ENCODE measurements at places on chromosomes 11 and 22.

GRCh38 chr11:10678101-10678500 lies 15.5 kb downstream of the IRAG1 start:
- no peak for DNase-seq

GRCh38 chr11:6617315-6617781 lies 1.9 kb downstream of the TPP1 start:
- DNase-seq, result no peak

GRCh38 chr11:11531131-11531908 lies 90.5 kb downstream of the GALNT18 start:
- DNase-seq, result no peak

DNA sequence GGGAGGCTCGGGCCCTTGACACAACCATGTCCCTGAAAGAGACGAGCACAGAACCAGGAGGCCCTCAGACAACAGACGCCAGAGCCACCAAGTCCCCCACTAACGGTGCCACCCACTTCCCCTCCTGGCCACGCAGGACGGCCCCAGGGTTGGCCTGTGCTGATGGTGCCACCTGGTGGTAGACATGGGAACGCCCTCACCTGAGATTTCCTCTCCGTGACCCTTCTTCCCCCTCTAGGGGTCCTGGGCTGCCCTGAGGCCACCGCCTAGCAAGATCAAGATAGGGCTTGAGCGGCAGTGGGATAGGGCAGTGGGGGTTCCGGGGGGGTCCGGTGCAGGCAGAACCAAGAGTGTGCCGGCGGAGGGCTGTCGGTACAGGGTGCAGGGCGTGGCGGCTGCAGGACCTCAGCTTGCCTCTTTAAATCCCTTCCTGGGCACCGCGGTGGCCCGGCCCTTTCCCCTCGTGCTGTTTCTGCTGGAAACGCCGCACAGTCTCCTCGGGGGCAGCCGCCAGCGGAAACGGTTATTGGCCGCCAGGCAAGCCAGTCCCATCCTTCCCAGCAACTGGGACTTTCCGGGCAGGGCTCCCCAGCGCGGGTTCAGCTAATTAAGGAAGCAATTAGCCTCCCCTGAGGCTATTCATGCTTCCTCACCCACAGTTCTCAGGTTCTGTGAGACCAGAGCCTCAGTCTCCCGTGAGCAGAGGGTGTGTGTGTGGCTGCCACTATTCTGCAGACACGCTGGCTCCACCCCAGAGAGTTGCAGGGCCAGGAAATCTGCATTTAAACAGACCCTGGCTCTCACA lies 5.5 kb upstream of the NFAM1 start:
- DNase-seq, result peak; percentile 84

GRCh38 chr11:110355011-110355744 lies 58.8 kb upstream of the RDX start:
- DNase-seq, result no peak

GRCh38 chr22:48701296-48702030 lies 1126.2 kb downstream of the BRD1 start:
- DNase-seq, result no peak

DNA sequence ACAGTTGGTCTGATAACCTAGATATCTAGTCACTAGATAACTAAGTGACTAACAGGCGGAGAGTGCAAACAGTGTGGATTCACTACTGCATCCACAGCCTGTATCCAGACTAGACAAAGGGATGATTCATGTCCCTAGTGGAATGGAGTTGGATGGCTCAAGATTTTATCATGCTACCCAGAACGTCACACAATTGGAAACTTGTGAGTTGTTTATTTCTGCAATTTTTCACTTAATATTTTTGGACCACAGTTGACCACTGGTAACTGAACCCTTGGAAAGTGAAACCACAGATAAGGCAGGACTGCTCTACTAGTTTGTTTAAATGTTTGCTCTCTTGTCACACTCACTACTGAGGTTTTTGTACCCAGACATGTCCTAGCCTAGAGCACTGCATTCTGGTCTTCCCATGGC lies 76.0 kb downstream of the UBASH3B start:
- no peak for DNase-seq

- DNase-seq, result peak; percentile 30
Measured at GRCh38 chr22:18095101-18095805, 15.4 kb upstream of the TUBA8 start.

Data from activated CD8-positive, alpha-beta T cell treated with anti-CD3 and anti-CD28 coated beads for 36 hours (primary cell).